ENCODE measurements at places on chromosomes 12 and 14.
A peak's percentile ranks its signal among the peaks of the same experiment; 100 is the strongest.

- DNase-seq, result peak; percentile 79
Measured at GRCh38 chr14:81427348-81428058, 27.4 kb upstream of the STON2 start.

GRCh38 chr14:36900846-36901245 is 239.2 kb downstream of the PAX9 start:
- no peak for DNase-seq

- DNase-seq, result no peak
Measured at GRCh38 chr14:75125617-75126016, 1.2 kb downstream of the NEK9 start.

DNA sequence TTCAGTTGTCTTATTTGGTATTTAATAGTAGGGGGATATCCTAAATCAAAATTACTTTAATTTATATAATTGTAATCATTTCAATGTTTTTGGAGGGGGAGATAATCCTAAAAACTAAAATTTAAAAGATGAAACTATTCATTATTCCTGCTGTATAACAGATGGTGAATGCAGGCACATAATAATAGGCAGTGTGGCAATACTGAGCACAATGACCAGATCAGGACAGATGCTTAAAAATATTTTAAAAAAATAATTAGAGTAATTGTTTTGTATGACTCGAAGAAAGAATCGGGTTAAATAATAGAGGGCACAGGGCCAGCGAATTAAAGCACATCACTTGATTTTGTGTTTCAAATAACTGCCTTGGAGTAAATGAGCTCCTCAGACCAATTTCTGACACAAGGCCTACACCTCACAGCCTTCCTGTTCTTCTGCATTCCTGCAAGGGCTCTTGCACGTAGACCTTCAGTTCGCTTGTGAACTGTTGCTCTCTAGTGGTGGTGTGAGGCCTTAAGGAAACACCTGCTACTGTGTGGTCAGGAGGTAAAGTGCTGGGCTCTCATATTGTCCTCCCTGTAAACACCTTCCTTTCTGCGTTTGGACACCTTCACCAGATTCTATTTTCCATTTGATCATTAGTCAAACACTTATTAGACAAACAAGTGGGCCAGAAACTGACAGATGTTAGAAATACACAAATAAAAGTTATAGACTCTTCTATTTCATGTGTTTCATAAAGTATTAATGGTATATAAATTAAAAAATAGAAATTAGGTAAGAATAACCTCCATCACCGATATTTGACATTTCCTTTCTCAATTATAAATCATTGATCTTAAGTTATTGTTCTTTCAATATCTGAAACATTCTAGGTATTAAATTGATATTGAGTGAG is 29.3 kb upstream of the KLRF1 start:
- peak; percentile 64 for DNase-seq

GRCh38 chr14:102560458-102561261 is 31.8 kb upstream of the RCOR1 start:
- DNase-seq, result no peak

DNA sequence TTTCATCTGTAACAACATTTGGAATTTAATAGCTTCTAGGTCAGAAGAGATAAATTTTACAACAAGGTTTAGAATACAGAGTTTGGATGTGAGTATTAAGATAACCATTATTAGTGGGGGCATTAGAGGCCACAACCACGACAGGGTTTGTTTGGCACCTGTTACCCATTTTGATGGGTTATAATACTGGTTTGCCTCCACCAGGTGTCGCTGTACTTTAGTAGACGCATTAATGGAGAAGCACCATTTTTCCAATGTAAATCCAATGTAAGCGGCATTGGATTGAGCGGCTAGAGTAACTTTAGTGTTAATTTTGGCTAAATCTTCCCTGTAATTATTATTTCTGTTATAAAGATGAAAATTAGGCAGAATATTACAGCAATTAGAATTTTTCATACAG is 136.2 kb downstream of the SLCO1B3 start:
- peak; percentile 57 for DNase-seq

DNA sequence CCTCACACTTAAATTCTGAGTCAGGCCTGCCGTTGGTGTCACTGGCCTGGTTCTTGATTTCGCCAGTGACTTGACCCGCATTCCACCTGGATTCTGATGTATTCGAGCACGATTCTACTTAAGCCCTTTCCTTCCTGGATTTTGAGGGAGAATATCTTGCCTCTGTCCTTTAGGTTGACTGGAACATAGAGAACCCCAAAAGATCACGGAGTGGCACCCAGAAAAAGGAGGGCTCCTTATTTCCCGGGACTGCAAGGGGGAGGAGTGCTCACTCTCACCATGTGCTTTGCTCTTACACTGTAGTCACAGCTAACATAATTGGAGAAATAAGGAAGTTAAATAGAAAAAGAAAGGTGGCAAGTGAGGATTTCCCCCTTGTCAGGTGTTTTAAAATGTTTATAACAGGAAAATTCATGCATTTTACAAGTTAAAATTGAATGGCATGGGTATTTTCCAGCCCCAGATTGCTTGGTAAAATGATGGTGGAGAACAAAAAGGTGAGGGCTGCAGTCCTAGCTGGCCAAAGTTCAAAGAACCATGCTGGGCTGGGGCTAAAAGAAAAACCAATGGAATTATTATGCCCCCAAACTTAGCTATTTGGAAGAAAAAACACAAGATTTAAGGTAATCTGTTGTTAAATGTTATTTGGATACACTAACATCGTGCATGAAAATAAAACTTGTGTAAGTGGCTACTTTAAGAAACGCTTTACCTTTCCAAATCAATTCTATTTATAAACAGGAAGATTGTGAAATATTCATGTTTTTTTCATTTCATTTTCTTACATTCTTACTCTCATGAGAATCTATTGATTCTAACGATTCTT is 8.9 kb downstream of the FOXA1 start:
- DNase-seq, result no peak

DNA sequence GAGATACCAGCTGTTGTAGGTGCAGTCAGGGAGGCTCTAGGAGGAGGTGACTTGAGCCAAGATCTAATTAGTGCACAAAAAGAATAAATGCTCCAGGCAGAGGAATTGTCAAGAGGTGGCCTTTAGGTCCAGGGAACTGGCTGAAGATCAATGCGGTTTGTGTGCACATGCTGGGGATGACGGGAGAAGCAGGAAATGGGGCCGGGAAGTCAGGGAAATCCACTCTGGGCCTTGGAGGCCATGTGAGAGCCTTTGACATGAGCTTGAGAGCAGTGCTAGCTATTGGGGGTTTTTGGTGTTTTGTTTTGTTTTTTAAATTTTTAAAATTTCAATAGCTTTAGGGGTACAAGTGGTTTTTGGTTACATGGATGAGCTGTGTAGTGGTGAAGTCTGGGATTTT is 67.4 kb downstream of the MVK start:
- no peak for DNase-seq

GRCh38 chr12:6333566-6333965 is 8.3 kb downstream of the TNFRSF1A start:
- no peak for DNase-seq

GRCh38 chr12:12877153-12877768 is 14.1 kb upstream of the GPRC5A start:
- DNase-seq, result no peak

- no peak for DNase-seq
Measured at GRCh38 chr12:109595321-109595902, 21.8 kb downstream of the MVK start.

DNA sequence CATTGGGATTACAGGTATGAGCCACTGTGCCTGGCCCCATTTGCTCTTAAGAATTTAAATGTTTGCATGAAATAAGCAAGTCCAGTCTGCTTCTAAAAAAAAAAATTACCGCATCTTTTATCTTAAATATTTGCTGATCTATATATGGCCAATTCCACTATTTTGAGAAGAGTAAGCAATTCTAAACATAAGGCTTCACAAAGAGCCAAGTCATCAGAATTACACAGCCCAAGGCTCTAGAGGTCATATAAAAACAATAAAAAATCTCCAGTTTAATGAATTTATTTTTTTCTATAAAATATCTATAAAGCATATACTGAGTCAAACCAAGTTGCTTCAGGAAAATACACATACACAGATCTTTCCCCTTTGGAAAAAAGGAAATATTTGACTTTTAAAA is 79.0 kb upstream of the CPNE8 start:
- DNase-seq, result no peak

- DNase-seq, result no peak
Measured at GRCh38 chr12:48002773-48003218, 1.5 kb downstream of the COL2A1 start.

GRCh38 chr14:70776197-70776596 is 33.1 kb downstream of the MAP3K9 start:
- no peak for DNase-seq

DNA sequence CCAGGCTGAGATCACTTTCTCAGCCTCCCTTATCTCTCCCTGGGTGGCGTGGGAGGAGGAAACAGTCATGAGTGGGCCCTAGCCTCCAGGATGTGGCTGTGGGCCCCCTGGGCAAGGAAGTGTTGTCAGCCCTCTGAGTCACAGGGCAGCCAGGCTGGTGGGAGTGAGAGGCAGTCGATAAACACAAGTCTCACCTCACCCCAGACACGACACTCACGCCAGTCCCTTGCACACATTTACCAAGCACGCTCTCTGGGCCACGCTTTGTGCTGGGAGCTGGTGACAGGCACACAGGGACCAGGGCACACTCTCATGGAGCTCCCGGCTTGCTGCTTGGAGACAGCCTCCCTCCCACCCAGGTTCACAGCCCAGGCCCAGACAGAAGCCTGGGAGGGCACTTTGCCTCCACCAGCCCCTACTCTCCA is 1.9 kb upstream of the KRT79 start:
- DNase-seq, result peak; percentile 20

DNA sequence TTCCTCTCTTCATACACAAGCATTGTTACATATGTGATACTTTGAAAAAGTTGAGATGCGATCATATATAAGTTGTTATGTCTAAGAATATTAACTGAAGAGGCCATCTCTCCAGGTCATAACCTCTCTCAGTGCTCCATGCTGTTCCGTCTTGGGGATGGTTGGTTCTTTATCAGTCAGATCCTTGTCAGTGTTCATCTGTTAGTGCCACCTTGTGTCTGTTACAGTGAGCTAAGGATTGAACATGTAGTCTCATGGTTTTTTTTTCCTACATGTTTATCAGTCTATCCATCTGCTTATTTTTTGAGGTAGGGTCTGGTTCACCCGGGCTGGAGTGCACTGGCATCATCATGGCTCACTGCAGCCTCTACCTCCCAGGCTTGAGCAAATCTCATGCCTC is 30.5 kb downstream of the EP400 start:
- peak; percentile 38 for DNase-seq

DNA sequence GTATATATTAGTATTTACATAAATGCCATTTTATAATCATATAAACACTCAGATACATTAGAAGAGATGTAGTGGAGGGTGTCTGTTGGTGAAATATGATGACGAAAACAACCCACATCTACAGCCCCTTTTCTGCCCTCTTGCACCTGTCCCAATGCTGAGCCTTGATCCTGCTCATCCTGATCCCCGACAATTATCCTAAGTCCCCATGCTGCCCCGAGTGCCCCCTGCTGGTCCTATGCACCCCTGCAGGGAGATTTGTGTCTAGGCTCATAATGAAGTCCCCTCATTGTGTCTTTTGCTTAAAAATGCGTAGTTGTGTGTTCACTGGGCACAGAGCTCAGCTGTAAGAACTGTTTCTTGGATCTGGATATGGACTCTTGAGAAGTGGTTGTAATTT is 554.5 kb downstream of the TMEM121 start:
- peak; percentile 1 for DNase-seq

DNA sequence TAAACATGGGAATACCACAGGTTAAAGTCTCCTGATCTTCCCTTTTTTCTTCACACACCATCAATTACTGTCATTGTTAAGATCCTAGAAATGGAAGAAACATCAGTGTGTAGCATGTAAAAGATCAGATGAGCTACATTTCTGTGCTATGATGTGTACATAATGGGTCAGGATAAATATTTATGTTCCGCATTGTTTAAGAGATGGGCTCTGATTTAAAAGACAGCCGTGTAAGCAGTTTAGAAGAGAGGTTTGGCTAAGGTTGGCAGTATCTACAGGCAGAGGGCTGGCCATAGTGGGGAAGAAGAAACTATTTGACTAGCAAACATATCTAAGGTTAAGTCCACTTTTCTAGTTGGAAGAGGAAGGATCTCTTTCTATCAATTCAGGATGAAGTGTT is 49.4 kb downstream of the LRRC9 start:
- no peak for DNase-seq

DNA sequence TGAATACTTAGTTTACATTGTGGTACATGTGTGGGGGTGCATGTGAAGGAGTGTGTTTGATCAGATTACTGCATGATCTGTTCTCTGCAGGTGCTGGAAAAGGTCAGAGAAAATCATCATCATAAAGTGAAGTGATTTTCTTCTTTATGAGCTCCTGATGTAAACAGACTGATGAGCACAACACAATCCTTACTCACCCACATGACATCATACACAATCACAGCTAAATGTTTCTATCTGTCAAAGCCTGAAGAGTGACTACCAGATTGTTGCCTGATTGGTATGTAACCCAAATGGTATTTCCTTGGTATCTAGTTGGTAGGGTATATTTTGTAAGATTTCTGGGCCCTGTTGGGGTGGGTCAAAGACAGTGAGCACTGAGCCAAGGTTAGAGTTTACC is 270.8 kb downstream of the FOXG1 start:
- no peak for DNase-seq

- no peak for DNase-seq
Measured at GRCh38 chr14:64109819-64110554, 184.2 kb downstream of the ESR2 start.

DNA sequence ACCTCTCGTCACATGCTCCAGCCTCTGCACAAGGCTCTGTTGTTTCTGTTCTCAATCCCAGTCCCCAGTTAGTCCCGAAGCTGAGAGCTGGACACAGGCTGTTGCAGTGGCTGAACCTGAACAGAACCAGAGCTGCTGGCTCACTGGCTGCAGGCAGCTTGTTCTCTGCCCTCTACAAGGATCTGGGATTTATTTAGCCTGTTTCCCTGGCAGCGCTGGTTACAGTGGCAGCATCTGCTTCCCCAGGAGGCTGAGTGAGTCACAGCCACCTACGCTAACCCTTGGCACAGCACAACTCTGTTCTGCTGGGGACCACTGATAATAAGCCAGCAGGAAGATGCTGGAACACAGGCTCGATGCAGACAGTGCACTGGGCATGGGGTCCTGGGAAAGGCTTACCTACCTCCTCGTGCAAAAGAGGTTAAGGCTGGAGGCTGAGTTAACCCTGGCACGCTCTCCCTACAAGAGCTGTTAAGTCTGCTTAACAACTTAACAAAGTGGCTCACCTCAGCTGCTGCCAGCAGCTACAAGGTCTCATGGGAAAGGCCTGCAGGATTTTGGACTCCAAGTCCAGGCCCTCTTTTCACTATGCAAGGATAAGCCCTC is 299.6 kb downstream of the PCNX1 start:
- DNase-seq, result no peak

DNA sequence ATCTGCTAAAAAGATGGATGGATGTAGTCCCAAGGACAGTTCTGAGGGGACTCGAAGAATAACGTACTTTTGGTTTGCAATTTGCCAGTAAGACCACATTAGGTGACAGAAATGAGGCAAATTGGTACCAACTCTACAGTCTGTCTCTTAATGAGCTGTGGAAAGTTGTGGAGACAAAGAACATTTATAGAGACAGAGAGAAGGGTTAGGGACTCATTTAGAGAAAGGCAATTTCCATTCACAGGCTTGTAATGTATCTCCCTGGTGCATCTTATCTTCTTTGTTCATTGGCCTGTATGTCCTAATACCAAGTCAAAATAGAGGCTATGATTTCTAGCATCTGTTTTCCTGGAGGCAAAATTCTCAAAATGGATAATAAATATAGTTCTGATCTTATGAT is 177.5 kb downstream of the ANO4 start:
- DNase-seq, result no peak

GRCh38 chr14:105317546-105317945 is 3.0 kb downstream of the PACS2 start:
- DNase-seq, result no peak
